NCI-H1105 treated with DMSO at 0.1 percent for 48 hours (cell line): ENCODE measurements at places on chromosomes 1 and 21.

DNA sequence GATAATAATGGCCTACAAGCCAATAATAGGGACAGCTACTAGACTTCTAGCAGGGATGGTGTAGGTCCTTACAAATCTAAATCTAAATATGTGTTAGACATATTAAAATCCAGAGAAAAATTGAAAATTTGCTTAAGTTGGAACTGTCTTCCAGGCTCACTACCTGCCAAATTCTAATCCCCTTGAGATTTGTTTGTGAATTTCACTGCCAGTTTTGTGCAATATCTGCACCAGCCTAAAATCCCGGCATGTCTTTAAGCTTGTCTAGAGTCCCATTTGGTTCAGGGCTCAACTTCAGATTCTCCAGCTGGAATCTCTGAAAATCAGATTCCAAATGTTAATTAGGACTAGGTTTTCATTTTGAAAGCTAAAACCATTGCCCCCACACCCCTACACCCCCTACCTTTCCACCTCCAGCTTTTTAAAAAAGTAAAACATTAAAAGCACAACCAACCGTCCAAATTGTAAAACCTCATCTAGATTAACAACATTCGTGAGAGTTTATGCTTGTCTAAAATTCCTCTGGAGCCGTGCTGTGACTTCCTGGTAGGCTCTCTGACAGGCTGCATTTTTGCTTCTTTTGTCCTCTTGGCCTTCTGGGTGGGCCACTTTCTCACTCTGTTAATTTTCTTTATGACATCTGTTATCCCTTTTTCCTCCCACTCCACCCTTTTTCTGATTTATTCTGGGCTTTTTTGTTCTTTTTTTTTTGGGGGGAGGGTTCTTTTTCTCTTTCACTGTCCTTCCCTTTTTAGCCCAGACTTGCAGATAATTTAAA, 348.7 kb downstream of the PAPPA2 start:
- DNase-seq = no peak

- no peak for DNase-seq
Measured at GRCh38 chr21:43348170-43348766, 78.7 kb downstream of the SIK1 start.

GRCh38 chr21:34640858-34641257, 25.9 kb upstream of the RCAN1 start:
- no peak for DNase-seq

- no peak for DNase-seq
Measured at GRCh38 chr1:18572022-18572880, 58.4 kb upstream of the PAX7 start.

- DNase-seq = peak; percentile 39
Measured at GRCh38 chr1:87449348-87449963, 120.8 kb downstream of the LMO4 start.

DNA sequence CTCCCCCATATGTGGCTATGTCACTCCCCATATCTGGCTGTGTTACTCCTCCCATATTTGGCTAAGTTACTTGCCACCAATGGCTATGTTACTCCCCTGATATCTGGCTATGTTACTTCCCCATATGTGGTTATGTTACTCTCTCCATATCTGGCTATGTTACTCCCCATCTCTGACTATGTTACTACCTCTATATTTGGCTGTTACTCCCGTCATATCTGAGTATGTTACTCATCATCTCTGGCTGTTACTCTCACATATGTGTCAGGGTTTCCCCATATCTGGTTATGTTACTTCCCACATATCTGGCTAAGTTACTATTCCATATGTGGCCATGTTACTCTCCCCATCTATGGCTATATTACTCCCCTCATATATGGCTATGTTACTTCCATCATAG, 50.3 kb upstream of the MAP10 start:
- DNase-seq = no peak

DNA sequence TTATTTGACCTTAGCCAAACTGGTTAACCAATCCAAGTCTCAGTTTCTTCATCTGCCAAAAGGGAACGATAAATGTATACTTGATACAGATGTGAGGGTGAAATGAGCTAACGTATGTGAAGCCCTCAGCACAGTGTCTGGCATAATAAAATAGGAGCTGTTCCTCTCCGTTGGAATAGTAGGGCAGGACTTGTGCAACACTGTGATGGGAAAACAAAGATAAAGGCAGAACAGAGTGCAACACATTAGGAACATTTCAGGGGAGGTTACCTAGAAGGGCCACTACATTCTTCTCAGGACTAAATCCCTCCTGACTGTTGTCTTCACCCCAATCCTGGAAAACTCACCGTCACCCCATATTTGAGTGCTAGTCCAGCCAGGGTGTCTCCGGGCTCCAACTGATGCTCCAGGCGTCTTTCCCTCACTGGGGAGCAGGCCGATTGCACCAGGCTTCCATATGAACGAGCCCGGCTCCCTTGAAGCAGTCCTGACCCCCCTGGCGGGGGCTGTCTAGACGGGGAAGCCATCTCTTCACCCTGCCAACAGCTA, 896 bp downstream of the LYSMD1 start:
- no peak for DNase-seq

DNA sequence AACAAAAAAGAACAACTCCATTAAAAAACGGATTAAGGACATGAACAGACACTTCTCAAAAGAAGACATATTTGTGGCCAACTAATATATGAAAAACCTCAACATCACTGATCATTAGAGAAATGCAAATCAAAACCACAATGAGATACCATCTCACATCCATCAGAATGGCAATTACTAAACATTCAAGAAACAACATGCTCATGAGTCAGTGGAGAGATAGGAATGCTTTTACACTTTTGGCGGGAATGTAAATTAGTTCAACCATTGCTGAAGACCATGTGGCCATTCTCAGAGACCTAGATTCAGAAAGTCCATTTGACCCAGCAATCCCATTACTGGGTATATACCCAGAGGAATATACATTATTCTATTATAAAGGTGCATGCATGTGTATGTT, 1442.6 kb upstream of the B3GALT2 start:
- no peak for DNase-seq

- DNase-seq = no peak
Measured at GRCh38 chr1:116587501-116588227, 16.8 kb upstream of the CD58 start.

GRCh38 chr1:14705824-14706223, 107.3 kb downstream of the KAZN start:
- DNase-seq = no peak

DNA sequence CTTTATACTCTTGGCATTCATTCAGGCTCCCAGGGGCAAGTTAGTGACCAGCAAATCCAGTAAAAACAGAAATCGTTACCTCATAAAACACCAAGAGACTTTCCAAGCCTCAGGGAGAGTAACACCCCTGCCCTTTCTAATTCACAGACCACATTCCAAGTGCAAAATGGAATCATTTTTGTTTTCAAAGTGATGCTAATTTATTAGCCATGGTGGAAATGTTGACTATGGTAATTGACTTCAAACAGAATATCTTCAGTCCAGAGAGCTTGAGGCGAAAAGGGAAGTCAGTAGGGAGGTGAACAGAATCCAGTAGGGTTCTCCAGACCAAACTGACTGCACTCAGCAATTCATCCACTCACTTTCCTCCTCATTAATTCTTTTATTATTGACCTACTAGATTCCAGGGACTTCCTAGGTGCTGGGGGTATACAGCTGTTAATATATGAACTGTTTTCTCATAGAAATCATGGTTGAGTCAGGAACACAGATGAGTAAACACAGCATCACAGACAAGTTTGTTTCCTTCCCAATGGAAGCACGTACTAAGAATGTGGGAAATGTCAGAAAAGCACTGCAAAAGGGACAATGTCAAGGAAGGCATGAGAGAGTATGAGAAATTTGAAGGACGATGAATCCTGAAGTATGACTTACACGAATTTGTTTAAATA, 388.5 kb upstream of the C1orf87 start:
- no peak for DNase-seq

DNA sequence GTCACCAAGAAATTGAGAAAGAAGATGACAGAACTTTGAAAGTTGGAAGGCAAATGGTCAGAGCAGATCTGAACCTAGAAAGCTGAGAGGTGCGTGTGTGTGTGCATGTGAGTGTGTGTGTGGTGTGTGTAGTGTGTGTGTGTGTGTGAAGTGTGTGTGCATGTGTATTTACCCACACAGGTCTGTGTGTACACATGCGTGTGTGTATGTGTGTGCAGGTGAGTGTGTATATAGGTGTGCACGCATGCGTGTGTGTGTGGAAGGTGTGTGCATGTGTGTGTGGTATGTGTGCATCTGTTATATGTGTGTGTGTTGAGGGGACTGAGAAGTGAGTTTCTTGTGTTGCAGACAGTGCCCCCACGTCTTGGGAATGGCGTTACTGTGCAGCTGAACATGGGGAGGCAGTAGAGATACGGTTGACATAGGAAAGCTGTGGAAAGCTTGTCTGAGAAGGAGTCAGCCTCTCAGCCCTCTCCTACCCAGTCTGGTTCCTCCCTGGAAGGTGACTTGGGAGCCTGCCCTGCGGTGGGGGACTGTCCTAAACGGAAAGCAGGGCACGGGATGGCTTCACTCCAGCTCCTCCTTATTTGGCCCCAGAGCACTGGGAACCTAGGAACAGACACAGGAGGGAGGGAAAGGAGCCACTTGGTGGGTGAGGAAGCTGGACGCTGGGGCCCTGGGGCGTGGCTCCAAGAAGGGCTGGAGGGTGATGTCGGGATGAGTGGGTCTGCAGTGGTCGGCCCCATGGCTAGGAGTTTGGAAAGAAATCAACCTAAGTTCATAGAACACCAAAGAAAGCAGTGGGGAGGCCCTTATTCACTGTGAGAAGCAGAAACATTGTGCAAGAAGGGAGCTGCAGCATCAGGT, 97.2 kb downstream of the PCBP3 start:
- no peak for DNase-seq

DNA sequence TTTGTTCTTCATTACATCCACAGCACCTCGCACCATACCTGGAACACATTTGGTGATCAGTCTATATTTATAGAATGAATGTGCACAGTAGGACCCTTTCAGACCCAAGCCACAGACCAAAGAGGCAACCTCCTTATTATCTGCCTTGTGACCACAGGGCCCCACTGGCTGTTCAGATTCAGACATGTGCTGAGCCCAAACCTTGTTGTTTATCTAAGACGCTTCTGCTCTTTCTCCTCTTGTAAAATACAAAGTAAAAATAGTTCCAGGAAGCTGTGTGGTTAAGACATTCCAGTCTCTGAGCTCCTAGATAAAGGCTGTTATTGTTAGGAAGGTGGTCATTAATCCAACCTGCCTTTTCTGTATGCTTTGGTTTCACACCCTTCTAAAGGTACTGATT, 3.6 kb upstream of the SCMH1 start:
- DNase-seq = no peak

GRCh38 chr1:232585486-232585885, 44.4 kb downstream of the SIPA1L2 start:
- no peak for DNase-seq

DNA sequence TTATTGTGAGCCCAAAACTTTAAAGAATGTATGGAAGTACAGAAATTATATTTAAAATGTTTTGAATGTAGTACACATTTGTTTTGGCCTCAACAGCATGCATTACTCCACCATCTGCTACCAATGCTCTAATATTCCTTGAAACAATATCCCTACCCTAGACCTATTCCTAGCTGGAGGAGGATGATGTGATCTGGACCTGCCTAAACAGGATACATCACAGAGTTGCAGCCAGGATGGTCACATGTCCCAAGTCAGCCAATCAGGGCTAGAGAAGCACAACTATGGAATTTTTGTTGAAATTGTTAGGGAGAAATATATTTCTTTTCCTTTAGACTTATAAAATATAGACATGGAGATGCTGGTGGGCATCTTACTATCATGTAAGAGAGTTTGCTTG, 623.3 kb upstream of the NR5A2 start:
- DNase-seq = no peak

GRCh38 chr1:17669866-17670451, 85.2 kb upstream of the ACTL8 start:
- no peak for DNase-seq

DNA sequence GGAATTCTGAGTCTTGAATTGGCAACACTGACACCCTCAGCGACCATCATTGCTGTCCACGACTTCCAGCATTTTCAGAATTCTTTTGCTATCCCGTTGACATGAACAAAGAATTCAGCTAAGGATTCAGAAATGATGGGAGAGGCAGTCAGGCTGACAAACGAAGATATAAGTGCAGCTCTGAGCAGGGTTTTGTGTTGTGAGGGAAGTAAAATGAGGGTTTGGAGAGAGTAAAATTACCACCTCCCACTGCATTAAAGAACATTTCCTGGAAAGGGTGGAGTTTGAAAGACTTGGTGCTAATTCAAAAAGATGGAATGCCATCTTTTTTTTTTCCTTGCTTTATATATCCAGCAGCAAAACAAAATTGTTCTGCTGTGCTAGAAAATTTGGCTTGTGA, 4.9 kb upstream of the ELK4 start:
- no peak for DNase-seq

DNA sequence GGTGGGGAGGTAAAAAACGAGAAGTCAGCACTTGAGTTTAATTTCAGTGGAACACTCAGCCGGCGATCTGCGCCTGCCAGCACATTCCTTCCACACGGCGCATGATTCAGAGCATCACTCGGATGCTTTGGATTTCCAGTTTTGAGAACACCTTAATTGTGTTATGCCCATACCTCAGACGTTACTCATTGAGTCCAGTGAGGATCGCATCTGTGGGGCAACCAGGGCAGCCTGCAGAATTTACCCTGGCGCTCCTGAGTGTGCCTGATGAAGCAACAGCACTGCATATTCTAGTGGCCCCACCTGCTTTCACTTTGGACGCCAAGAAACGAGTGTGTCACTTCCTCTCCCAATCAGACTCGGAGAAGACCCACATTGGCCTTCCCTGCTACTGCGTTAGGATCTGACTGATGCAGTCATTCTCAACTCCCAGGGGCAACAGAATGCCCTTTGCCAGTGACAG, 19.9 kb downstream of the FAM89A start:
- DNase-seq = no peak

DNA sequence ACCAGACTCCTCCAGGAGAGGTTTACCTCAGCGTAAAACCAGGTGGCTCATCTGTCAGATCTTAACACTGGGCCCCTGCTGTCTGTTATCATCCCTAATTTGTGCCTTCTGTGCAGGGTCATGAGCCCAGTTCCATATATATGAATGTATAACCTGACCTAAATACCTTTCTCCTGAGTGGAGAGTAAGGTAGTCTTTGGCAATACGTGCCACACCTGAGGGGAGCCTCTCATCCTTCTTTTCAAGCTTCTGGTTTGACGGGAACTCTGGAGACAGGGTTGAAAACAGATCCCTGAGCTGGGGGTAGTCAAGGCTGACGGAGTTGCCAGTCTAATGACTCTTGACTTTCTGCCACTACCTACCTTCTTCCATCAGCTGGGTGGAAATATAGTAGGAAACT, 4.1 kb downstream of the SFT2D2 start:
- DNase-seq = no peak

DNA sequence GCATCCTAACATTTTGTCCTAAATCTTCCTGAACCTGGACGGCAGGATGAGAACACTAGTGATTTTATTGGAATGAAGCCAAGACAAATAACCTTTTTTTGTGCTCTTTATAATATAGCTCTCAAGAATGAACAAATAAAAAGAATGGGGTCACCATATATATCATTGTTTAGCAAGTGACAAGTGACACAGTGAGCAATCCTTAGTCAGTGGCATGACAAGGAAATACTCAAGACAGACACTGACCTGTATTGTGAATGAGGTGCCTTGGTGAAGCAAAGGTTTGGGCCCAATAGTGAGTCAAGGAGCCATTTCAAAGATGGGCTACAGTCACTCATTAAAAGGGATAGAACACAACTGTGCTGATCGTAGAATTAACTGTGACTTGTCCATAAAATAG, 35.7 kb downstream of the PTGFR start:
- no peak for DNase-seq
